Activated CD8-positive, alpha-beta T cell treated with anti-CD3 and anti-CD28 coated beads for 36 hours (primary cell): ENCODE measurements at places on chromosomes 11 and 22. TPM values are rescaled to one million over a fixed set of nuclear protein-coding genes. Genes with fewer than 3 reads are reported as not detected.

The C11orf91 gene
- total RNA-seq, result not detected

DNA sequence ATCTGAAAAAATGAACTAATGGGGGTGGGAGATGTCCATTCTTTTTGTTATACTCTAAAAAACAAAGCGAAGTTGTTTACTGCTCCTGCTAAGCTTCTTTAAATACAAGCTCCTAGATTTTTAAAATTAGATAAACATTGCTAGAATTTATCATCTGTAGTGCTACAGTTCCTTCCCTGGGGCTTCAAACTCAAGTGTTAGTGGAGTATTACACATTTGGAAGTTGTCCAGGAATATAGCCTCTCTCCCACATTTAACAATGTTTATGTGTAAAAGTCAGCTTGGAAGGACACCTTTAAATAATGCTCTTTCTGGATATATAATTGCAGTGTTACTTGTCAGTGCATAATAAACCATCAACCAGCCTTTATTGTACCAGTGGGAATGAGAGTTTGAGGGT lies 155.5 kb downstream of the SPON1 start:
- peaks cover 13% of the 10 kb centered on the region for H3K4me1 ChIP-seq
- H3K27me3 ChIP-seq, result no peaks in the 10 kb centered on the region
- H3K4me3 ChIP-seq, result no peak overlapping the region
- H3K36me3 ChIP-seq, result no peaks in the 10 kb centered on the region
- DNase-seq, result no peak

- H3K36me3 ChIP-seq, result no peaks in the 10 kb centered on the region
- H3K4me3 ChIP-seq, result no peak overlapping the region
- no peak for DNase-seq
- no peaks in the 10 kb centered on the region for H3K4me1 ChIP-seq
- no peak overlapping the region for H3K27ac ChIP-seq
These were observed 13.6 kb upstream of the RAB3IL1 start for GRCh38 chr11:61930933-61931332.

DNA sequence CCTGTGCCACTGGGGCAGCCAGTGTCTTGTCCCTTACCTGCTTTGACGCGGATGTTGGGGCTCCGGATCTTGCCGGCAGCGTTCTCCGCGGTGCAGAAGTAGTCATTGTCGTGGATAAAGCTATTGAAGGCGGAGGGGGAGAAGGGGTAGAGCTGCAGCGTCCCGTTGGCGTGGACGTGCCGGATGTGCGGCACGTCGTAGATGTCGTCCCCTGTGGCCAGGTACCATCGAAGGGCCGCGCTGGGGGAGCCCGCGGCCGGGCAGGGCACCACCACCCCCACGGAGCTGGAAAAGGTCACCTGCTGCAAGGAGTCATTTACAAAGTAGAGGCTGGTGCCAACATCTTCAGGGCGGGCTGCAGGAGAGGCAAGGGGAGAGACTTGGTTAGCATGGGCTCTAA lies 16.6 kb downstream of the DSCAML1 start:
- no peak overlapping the region for H3K4me3 ChIP-seq
- peaks cover 9% of the 10 kb centered on the region for H3K27me3 ChIP-seq
- no peak for DNase-seq
